H9 (cell line): ENCODE measurements at places on chromosomes 2 and 18.

DNA sequence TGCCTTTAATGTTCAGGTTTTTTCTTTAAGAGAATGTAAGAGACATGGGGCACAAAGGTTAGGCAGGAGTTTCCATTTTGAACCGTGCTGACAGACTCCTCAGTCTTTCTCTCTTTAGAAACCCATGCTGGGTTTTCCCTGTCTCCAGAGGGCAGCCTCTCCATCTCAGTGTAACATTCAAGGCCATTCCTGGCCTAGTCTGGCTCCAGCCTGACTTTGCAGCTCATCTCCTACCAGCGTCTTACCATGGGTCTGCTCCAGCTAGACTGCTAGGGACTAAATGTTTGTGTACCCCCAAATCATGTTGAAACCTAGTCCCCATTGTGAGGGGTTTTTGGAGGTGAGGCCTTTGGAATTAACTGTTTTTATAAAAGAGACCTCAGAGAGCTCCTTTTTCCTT, 9.8 kb upstream of the CLIP4 start:
- no peak for DNase-seq
- H3K4me3 ChIP-seq: no peak overlapping the region
- H3K27ac ChIP-seq: no peak overlapping the region
- no peaks in the 10 kb centered on the region for H3K27me3 ChIP-seq
- H3K4me1 ChIP-seq: no peaks in the 10 kb centered on the region

DNA sequence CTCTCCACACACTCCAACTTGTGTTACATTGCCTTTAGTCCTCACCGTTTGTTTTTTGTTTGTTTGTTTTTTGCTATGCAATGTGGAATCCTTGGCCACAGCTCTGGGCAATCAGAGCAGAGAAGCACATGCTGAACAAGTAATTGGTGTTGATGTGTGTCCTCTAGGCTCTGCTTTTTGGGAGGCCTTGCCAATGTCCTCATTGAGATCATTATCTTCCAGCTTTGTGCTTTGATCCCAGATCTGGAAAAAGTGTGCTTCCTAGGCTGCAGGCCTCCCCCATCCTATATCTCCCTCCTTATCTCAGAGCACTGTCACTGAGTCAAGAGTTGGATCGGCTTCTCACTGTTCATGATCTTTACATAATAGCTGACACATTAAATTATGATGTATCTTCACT, 25.9 kb downstream of the OSR1 start:
- no peak overlapping the region for H3K27ac ChIP-seq
- no peak for DNase-seq
- H3K36me3 ChIP-seq: no peaks in the 10 kb centered on the region
- H3K4me3 ChIP-seq: no peak overlapping the region
- H3K27me3 ChIP-seq: no peaks in the 10 kb centered on the region

GRCh38 chr2:59936048-59936447, 617.4 kb downstream of the BCL11A start:
- no peak for DNase-seq
- no peaks in the 10 kb centered on the region for H3K27me3 ChIP-seq
- H3K4me1 ChIP-seq: no peaks in the 10 kb centered on the region
- H3K27ac ChIP-seq: no peak overlapping the region
- H3K4me3 ChIP-seq: no peak overlapping the region

DNA sequence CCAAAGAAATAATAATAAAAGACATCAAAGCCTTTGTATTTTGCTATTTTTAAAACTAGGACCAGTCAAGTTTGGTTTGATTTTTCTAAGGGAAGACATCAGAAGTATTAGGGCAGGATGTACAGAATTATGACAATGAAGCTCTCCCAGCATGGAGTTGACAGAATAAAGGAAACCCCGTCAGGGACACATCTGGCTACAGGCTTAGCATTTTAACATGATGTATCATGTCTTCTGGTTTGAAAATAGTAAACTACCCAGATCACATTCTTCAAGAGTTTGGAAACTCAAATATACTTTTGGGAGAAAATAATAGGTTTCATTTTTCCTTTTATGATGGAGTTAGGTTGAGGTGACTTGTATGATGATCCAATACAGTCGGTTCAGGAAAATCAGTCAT, 552.0 kb upstream of the CDH2 start:
- no peak overlapping the region for H3K27ac ChIP-seq
- H3K36me3 ChIP-seq: no peaks in the 10 kb centered on the region
- no peak overlapping the region for H3K4me3 ChIP-seq
- no peaks in the 10 kb centered on the region for H3K27me3 ChIP-seq

DNA sequence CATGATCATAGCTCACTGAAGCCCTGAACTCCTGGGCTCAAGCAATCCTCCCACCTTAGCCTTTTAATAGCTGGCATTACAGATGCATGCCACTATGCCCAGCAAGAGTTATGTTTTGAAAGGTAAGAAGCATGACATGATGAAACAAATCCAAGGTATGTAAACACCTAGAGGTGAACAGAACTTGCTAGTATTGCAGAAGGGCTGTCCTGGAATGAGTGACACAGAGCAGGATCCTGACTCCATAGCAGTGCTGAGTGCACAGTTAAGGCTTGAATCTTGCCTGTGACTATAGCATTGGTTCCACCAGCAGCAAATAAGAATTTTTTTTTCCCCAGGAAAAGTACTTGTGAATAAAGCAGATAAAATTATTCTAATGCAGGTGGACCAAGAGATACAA, 309.5 kb downstream of the PIK3C3 start:
- H3K4me3 ChIP-seq: no peak overlapping the region
- DNase-seq: no peak
- H3K27ac ChIP-seq: no peak overlapping the region

GRCh38 chr2:203870481-203870880, 2.9 kb downstream of the CTLA4 start:
- H3K4me3 ChIP-seq: no peak overlapping the region
- no peak for DNase-seq
- no peaks in the 10 kb centered on the region for H3K36me3 ChIP-seq
- H3K27me3 ChIP-seq: no peaks in the 10 kb centered on the region

- no peak overlapping the region for H3K27ac ChIP-seq
- no peaks in the 10 kb centered on the region for H3K27me3 ChIP-seq
- no peak overlapping the region for H3K4me3 ChIP-seq
- no peaks in the 10 kb centered on the region; the same call in 1 of the 2 replicates for H3K4me1 ChIP-seq
Observed at GRCh38 chr2:133710613-133711012, 142.3 kb upstream of the NCKAP5 start.
